ENCODE measurements at places on chromosomes 5 and 9. TPM values are rescaled to one million over a fixed set of nuclear protein-coding genes. Genes with fewer than 3 reads are reported as not detected.

- DNase-seq, result no peak
Measured at GRCh38 chr9:92988215-92988768, 41.0 kb downstream of the FGD3 start.

DNA sequence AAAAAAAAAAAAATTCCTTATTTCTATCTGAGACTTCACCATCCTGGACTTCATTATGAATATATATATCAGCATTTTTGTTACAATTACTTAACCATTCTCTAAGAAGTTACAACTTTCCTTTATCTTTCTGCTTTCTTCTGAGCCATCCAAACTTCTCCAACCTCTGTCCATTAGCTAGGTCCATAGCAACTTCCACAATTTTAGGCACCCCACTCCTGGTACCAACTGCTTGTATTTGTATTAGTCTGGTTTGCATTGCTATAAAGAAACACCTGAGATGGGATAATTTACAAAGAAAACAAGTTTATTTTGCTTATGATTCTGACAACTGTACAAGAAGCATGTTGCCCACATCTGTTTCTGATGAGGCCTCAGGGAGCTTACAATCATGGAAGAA lies 182.1 kb downstream of the CDH9 start:
- no peak for DNase-seq

DNA sequence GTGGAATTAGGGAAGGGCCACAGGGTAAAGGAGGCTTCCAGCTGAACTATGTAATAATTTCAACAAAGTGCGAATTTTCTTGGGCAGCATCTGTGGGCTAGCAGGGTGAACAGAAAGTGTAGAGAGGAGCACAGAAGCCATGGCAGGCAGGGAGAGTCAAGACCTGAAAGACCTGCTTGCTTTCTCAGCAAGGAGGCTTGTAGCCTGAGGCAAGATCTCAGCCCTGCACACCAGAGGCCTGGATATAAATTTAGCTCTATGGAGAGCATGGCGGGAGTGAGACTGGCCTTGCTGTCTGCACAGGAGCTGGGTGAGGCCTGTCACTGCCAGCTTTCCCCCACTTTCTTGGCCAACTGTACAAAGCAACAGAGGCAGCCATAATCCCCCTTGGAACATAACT lies 32.1 kb upstream of the SH3TC2 start:
- no peak for DNase-seq

DNA sequence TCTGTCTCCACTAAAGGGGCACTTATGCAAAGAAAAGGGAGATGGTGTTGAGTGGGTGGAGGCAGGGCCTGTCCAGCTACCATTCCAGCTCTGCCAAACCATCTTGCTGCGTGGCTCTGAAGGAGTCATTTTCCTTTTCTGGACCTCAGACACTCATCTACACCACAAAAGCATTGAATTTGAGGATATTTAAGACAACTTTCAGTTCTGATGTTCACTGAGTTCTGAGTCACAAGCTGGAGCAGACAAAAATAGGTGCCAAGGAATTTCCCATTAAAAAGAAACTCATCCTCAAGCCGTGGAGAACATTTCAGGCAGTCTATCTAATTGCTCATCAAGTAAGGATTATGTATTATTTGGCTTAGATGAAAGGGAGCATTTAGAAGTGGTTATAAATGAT lies 195.0 kb upstream of the TBC1D2 start:
- DNase-seq, result no peak

GRCh38 chr5:114390431-114390830 lies 28.6 kb downstream of the KCNN2 start:
- DNase-seq, result no peak

- DNase-seq, result no peak
Measured at GRCh38 chr5:18686253-18686652, 1052.0 kb downstream of the TAF11L14 start.

GRCh38 chr5:180296771-180297170 lies 4.9 kb upstream of the MAPK9 start:
- DNase-seq, result no peak

DNA sequence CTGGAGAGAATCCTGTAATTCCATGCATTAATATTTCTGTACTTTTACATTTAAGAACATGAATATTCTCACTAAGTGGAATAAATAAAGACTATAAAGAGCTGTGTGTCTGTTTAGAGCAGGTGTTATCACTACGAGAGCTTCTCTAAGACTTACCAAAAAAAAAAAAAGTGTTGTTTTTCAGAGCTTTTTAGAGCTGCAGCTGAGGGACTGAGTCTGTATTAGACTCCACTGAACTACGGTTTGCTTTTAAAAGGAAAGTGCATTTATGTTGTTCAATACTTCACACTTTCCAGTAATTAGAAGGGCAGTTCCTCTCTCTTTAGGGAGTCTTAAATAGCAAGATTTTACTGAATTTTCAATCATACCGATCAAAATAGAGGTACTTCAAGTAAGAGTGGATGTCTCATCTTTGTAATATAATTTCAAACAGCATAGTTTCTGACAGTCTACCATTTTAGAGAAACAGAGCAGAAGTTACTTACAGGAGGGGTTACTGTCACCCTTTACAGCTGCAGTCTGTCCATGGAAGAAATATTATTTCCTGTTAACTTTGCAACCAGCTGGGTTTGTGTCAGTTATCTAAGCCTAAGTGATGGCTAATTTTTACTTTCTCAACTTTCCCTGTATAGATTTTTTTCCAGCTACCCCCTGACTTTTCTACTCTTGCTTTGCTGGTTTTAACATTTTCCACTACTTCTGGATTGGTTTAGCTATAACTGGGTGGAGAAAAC lies 2.4 kb downstream of the SYK start:
- DNase-seq, result no peak

- DNase-seq, result no peak
Measured at GRCh38 chr5:74336297-74336696, 304.2 kb downstream of the ENC1 start.

DNA sequence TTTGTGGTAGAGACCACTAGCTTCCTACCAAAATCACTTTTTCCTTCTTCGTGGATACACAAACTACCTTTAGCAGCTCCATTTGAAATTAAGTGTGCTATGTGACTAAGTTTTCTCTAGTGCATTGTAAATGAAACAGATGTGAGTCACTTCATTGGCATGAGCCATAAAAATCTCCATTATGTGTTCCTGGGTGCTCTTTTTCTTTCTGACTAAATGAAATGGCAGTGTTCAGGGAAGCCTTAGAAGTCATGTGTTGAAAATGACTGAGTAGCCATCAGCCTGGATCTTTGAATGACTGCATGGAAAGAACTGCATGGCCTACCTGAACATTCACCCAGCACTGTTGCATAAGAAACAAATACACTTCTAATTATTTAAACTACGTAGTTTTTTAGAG lies 107.9 kb downstream of the NDUFAF2 start:
- DNase-seq, result peak; percentile 3

GRCh38 chr5:76099286-76099702 lies 16.1 kb downstream of the SV2C start:
- DNase-seq, result no peak

DNA sequence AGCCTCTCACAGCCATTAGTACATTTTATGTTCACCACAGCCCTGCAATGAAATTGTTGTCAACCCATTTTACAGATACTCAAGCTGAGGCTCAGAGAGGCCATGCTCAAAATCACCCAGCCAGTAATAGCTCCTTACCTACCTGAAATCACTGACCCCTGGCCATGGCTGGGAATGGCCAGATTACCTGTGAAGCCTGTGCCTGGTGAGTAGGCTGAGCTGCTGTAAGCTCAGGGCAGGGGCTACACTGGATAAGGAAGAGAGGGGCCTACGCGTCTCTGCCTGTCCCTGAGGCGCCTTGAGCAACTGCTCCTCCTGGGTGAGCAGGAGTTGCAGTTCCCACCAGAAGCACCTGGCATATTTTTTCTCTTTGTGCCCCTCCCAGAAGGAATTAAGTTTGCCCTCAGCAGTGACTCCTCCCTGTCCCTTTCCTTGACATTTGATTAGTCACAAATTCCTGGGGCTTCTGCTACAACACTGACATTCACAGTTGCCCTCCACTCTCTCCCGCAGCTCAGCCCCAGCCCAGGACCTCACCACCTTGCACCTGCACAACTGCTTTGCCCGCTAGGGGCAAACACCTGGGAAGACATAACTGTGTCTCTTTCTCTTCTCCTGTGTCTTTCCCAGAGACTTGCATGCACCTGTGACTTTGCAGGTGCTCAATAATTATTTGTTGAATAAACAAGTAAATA lies 5.7 kb downstream of the CLTB start:
- DNase-seq, result no peak

NEURL1B gene
- 14.0 TPM for total RNA-seq

Data from umbilical cord (tissue), 2 donors.